EL (cell line): ENCODE measurements at places on chromosomes 1 and 21.

DNA sequence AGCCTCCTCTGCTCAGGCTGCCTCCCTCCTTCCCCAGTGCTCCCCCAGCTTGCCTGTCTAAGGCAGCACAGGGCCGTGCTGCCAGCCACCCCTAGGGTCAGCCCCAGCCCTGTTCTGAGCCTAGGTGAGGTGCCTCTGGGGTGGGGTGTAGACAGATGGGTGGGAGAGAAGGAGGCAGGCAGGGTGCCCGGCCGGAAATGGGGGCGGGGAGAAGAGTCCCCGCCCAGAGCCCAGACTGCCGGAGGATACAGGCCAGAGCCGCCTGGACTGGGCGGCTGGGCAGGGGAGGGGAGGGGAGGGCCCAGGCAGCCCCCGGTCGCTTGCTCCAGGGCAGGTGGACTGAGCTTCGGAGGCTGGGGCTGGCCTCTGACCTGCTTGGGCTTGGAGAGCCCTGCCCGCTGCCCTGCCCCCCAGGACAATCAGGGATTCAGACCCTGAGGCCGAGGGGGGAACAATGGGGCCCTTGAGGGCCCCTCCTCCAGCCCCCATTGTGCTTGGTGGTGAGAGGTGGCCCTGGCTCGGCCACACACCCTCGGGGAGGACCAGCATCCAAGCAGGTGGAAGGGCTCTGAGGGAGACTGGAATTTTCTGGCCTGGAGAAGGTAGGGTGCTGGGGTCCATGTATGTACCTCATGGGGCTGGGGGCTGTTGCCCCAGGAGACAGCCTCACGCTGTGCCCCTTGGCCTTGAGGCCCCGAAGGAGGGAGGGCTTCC lies at the start of gene GJC2:
Gene GJC2 (plus strand): TSS at position 525 of the 714 bp plus-strand sequence. CDS start 7,829 bp downstream, outside the sequence.
- peak; percentile 38 for DNase-seq

- DNase-seq: no peak
Measured at GRCh38 chr1:26791626-26792025, 3.9 kb downstream of the PIGV start.

DNA sequence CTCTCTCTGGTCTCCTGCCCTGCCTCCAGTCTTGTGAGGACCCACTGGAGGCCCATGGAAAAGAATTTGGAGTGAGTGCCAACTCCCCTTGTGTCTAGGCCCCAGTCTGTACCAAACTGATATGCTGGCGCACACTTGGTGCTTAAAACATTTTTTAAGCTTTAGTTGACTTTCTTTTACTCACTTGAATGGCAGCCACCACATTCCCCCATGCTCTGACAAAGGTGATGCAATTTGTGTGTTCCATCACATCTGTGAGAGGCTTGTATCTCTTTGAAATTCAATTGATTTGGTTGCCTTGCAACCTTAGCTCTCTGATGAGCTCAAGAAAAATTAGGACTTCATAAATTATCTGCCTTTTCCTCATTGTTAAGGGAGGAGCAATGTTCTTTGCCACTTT lies 30.5 kb upstream of the WDTC1 start:
- DNase-seq: peak; percentile 36

DNA sequence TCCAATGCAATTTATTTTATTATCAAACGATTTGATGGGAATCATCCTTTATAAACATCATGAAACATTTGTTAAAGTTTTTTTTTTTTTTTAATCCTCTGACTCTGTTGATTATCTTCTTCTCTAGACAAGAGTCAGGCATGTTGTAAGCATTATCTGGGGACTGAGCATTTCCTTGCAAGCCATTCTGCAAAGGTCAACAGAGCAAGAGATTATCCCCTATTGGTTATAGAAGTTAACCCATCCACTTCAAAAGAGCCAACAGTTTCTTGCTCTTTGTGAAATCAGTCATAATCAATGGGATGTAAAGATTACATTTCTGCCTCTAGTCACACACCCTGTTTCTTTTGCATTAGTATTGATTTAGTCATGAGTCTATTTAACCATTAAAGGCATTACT lies 368.8 kb upstream of the ADGRL4 start:
- no peak for DNase-seq

DNA sequence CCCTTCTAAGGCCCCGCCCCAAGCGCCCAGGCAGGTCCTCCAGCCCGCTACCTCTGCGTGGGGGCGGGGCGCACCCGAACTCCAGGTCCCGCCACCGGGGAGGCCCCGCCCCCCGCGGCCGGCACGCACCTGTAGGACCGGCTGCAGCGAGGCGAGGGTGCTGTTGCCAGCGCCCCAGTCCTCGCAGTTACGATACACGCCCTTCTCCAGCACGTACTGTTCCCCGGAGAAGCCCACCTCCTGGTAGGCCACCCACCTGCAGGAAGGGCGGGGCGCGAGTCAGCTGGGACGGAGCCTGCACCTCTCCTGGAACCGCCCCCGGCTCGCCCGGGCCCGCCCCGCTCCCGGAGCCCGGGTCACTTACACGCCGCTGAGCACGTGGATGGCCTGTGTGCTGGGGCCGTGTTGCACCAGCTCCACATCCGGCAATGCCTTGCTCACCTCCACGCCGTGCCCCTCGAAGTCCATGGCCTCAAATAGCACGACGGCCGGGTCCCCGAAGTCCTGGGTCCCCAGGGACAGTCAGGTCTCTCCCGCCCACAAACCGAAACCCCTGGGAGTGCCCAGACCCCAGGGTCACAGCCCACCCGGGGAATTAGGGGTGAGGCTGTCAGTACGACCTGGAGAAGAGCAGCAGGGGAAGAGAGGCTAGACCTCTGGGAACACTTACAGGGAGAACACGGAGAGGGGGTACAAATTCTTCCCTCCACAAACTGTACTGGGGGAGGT lies 17.3 kb downstream of the CRYBG2 start:
- peak; percentile 66 for DNase-seq

- no peak for DNase-seq
Measured at GRCh38 chr1:66758241-66758755, 6.0 kb downstream of the DYNLT5 start.

GRCh38 chr1:119675349-119676345 lies 27.6 kb upstream of the ZNF697 start:
- peak; percentile 88 for DNase-seq

- DNase-seq: no peak
Measured at GRCh38 chr1:3918966-3919611, 19.0 kb upstream of the C1orf174 start.

GRCh38 chr1:24688621-24689195 lies 45.6 kb downstream of the SRRM1 start:
- peak; percentile 80 for DNase-seq

DNA sequence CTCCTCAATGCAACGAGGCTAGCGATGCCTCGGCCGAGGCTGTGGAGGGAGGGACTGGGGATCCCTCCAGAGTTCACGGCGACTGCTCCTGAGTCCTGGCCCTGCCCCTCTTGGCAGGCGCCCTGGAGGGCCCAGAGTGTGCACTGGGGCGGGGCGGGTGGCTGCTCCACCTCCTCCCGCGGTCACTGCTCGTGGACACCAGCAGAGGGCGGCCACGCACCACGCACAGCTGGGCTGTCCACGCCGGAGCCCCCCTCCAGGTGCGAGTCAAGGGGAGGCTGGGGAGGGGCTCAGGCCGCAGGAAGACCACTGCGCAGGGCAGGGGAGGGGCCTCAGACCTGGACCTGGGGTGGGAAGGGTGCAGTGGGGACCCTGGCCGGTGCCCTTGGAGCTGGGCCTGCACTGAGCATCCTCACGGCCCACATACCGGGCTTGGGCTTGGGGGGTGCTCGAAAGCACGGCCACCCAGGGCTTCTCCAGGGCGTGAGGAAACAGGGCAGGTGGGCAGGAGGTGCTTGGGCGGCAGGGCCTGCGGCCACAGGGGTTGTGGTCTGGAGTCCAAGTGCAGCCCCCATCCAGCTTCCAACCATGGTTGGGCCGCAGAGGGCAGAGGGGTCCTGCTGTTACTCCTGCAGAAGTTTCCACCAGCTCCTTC lies 20.6 kb upstream of the TTC34 start:
- DNase-seq: no peak

DNA sequence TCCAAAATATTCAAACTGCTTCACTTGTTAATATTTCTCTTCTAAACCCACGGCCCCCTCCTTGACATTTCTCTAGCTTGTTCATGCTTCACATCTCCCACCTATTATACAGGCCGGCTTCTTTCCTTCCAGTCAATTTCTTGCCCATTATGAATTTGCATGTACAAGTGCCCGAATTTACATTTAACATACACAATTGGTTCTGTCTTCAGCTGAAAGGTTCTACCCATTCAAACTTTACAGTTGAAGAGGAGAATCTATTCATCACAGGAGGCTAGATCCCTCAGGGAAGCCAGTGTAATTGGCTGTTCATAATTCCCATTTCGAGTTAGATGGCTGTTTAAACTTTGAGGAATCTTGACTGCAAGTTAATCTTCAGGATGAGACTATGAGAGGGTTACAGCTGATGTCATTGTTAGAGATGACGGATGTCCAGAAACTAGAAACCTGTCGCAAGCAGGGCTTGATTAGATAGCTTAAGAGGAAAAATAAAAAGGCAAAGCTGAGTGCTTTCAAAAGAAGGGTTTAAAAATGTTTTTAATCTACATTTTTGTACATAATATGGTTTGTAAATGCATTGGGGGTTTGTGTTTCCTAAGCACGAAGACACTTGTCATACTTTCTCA lies 157.0 kb downstream of the ADSS2 start:
- DNase-seq: no peak

GRCh38 chr21:45977396-45977795 lies 4.2 kb upstream of the COL6A1 start:
- DNase-seq: no peak

DNA sequence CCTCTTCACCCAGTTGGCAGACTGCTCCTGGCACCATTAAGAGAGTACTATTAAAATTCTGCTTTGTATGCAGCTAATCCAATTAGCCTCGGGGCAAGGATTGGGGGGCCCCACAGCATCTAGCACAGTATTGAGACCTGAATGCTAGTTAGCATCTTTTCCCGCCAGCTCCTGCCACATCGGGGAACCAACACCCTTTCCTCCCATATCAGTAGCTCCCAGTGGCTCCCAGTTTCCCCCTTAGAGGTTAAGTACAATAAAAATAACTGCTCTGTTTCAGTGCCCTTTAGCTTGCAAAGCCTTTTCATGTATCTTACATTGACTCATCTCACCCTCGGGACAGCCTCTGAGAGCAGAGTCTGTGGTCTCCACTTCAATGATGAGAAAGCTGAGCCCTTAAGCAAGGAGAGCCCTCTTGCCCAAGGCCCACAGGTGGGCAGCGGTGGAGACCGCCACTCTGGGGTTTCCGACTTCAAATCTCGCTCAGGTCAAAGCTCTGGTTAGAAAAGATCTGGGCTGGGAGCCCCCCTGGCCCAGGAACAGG lies 4.2 kb upstream of the PMVK start:
- no peak for DNase-seq

DNA sequence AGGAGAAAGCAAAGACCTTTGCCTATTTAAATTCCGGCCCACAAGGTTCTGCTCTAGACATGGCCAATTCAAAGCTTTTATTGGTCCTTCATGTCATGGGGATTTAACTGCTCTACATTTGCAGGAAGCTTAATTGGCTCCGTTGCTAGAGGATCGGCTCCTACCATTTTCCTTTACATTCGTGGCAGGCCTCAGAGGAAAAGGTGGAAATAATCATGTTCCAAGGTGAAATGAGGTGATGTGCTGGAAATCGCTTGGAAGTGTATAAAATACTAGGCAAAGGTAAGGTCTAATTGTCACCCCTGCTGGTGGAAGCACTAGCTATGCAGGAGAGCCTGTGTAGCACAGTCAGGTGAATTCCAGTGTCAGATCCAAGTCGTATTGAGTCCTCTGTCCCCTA lies 55.5 kb downstream of the ATP1A1 start:
- DNase-seq: no peak

DNA sequence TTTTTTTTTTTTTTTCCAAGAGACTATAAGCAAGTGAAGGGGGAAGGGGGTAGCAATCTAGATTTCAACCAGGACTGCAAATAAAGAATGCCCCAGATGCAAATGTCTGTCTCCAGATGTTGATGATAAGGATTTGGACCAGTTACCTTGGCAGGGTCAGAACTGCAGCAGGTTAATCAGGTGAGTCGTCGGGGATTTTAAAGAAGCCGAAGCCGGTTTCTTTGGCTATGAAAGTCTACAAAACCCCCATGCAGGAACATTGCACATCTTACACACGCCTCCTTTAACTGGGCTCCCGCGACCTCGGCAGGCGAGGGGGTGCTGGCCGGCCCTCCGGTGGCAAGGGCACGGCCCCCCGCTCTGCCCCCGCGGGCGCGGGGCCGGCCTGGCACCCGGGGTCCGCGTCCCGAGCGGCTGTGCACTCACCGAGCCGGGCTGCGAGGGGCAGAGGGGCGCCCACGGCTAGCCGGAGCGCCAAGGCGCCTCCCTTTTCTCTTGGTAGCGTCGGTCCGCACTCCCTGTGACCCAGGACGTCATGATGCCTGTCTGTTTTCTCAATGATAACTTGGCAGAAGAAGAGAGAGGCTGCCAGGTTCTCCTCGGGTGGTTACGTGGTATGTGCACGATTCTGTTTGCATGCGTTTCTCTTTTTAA lies 366.3 kb upstream of the ESRRG start:
- DNase-seq: peak; percentile 45

DNA sequence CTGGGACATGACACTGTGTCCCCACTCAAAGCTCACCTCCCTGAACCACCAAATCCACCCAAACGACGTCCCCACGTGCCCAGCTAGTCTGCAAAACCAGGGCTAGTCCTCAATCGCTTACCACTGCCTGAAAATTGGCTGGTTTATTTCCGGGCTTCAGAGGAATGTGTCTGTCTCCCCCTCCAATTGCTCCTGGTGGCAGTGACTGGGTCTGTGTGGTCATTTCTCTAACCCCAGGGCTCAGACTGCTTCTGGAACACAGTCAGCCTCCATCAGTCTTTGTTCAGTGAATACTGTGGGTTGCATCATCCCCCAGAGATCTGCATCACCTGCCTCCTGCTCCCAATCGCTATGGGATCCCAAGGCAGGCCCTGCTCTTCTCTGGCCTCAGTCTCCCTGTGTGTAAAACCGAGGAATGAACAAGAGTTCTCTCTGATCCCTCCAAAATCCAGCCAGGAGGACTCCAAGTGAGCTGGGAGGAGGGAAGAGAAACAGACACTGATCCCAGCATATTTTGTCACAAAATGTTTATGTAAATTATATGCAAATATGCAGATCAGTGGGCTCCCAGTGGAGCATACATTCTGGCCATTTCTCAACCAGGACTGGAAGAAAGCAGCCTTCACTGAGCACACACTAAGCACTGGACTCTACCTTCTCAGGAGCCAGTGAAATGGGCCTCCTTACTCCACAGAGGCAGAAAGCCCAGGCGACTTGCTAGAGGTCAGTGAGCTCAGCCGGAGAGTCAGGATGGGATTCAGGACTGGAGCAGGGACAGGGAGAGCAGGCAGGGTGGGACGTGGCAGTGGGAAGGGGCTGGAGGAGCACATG lies 20.9 kb downstream of the SDC3 start:
- peak; percentile 60 for DNase-seq

DNA sequence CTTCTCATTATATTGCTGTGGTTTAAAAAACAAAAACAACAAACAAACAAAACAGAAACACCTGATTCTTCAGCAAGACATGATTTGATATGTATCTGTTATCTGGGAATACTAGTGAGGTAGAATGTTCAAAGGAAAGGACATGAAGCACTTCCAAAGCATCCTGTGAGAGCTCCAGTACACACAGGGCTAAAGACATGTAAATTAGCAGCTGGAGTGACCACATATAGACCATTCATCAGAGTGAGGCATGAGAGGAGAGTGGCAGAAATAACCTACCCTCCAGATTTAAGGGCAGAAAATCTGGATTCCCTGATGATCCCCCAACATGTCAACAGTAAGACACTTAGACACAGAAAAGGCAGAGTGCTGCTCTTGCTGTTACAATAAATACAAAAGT lies 260.5 kb upstream of the CHRM3 start:
- DNase-seq: no peak

- DNase-seq: no peak
Measured at GRCh38 chr1:17122521-17123164, 3.4 kb upstream of the PADI2 start.

GRCh38 chr21:16536140-16536539 lies 806.4 kb downstream of the USP25 start:
- no peak for DNase-seq

- no peak for DNase-seq
Measured at GRCh38 chr1:31576201-31576669, at the start of gene TINAGL1. Gene TINAGL1, plus strand, starts transcription at chr1:31576515. Its CDS starts 634 bp downstream, at chr1:31577149.
